ENCODE measurements at places on chromosomes 3 and 15.

DNA sequence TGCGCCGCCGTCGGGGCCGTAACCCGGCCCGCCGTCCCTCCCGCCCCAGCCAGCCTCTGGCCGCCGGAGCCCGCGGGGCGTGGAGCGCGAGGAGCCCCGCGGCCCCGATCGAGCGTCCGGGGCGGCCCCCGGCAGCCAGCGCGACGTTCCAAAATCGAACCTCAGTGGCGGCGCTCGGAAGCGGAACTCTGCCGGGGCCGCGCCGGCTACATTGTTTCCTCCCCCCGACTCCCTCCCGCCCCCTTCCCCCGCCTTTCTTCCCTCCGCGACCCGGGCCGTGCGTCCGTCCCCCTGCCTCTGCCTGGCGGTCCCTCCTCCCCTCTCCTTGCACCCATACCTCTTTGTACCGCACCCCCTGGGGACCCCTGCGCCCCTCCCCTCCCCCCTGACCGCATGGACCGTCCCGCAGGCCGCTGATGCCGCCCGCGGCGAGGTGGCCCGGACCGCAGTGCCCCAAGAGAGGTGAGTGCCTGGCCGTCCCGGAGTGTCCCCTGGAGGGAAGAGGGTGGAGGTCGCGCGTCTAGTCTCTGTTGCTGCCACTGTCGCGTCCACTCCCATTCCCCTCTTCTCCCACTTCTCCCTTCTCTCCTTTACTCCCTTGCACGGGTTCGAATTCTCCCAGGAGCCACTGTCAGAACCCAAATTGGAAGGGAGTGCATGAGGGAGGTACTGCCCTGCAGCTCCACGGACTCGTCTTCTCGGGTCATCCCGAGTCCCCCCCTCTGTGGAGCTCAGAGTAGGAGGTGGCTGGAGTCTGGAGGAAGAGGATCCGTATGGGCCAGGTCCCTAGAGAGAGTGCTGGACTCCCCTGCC is 585 bp downstream of the CSK start:
- DNase-seq: peak; percentile 31

GRCh38 chr3:67296039-67296892 is 298.2 kb downstream of the KBTBD8 start:
- DNase-seq: no peak

DNA sequence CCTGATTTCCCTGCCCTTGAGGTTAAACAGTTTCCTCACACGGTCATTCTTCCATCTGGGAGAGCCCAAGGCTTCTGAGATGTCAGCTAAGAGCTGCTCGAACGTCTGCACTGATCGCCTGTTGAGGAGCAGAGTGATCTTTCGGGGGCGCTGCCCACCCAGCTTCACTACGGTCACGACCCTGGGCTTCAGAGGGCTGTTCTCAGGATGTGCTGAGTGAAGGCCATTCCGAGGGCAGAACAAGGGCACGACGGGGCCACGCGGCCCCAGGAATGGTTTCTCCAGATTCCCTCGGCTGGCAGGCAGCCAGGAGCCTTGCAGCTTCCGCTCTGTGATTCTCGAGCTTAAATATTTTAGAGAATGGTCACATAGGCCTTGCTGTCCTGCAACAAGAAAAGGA is 25.7 kb downstream of the DCLK3 start:
- no peak for DNase-seq

DNA sequence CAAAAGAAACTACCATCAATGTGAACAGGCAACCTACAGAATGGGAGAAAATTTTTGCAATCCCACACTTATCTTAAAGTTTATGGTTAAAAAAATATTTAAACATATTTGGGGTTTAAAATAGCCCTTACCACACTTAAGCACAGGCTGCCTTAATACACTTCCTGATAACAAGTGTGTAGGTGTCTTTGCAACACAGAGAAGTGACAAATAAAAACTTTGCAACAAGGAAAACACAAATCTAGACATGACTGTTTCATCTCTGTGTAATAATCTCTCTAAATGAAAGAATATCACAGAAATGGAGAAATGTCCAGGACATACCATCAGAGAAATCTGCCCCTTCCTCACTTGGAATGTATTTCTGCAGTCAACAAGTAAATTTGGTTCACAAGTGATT is 464.1 kb upstream of the ARHGEF26 start:
- no peak for DNase-seq

DNA sequence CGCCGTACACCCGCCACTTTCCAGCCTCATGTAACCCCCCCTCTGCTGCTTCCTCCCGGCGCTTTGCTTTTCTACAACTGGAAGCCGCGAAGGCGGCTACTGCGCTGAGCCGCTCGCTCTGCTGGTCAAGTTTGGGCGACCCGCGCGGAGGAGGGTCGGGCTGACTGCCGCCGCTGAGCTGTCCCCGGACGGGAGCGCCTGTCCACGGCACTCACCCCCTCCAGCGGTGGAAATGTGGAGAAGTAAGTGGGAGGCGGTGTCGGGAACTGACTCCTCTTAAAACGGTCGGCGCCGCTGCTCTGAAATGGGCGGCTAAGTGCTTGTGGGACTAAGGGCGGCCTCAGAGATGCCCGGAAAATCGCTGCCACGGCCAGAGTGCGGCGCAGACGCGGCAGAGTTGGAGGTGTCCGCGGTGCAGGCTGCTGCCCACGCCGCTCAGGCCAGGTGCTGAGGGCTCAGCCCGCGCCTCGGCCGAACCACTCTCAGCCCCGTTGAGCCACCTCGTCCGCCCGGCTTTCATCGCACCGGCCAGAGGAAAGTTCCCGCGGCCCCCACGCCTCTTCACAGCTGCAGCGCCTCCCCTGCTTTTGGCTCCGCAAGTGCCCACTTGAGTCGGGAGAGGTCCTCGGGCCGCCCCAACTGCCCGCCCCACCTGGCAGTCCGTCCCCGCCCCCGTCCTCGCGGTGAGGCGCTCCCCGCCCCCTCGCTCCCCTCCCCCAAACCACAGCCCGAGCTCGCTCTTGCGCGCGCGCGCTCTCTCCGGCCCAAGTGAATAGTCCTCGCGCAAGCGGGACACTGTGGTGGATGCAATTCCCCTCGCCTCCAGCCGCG is at the start of gene EPHA6:
EPHA6 (plus strand) TSS at position 775 of the 831 bp plus-strand sequence.
- no peak for DNase-seq

GRCh38 chr15:74545776-74546656 is 5.0 kb downstream of the ARID3B start:
- DNase-seq: peak; percentile 92

GRCh38 chr3:171116365-171116764 is 89.8 kb upstream of the SLC2A2 start:
- DNase-seq: no peak

- DNase-seq: no peak
Measured at GRCh38 chr15:67110958-67111864, 45.8 kb downstream of the SMAD3 start.

- DNase-seq: no peak
Measured at GRCh38 chr3:72818905-72819304, 29.3 kb downstream of the SHQ1 start.

All from GDM1 (cell line).